ENCODE measurements at places on chromosomes 6 and 20.

DNA sequence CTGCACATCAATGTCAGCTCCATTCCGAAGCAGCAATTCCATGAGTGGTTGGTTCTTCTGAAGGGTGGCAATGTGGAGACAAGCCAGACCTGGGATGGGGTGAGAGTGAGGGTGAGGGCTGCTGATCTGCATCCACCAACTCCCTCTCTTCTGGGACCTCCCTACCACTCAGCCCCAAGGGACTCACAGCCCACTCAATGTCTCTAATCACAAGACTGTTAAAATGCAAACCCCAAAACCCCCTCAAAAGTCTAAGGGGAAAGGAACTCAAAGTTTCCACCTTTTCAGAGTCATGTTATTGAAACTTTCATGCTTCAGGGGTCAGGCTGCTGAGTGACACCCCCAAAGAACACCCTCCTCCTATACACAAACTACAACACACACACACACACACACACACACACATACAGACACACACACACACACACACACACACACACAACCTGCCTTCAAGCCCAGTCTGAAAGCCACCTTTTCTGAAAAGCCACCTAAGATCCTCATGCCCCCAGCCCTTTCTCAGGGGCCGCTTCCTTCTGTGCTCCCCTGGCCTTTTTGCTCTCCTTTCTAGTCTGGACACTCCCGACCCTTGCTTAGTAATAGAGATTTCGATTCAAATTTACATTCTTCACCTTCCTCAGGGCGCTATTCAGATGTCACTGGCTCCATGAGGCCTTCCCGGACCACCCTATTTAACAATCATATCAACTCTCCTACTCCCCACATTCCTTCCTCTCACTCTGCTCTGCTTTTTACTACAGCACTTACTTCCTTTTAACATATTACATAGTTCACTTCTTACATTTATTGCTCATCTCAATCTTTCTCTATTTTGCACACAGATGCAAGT lies 3.3 kb upstream of the SLC35B2 start:
- no peak for ATAC-seq

GRCh38 chr6:121647905-121648304 lies 212.5 kb downstream of the GJA1 start:
- 0 out of 3 replicates have a peak, but pooled peaks have one; percentile 25 for ATAC-seq

DNA sequence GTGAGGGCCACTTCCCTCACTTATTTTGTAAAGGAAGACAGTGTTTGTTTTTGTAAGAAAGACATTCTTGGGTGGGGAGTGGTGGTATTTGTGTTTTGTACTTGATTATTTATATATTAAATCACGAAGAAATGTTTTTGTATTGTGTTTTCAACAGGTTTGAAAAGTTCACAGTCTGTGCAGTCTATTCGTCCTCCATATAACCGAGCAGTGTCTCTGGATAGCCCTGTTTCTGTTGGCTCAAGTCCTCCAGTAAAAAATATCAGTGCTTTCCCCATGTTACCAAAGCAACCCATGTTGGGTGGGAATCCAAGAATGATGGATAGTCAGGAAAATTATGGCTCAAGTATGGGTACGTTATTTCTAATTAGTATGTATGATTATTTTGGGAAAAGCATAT lies 137.2 kb downstream of the NCOA3 start:
- ATAC-seq: no peak

DNA sequence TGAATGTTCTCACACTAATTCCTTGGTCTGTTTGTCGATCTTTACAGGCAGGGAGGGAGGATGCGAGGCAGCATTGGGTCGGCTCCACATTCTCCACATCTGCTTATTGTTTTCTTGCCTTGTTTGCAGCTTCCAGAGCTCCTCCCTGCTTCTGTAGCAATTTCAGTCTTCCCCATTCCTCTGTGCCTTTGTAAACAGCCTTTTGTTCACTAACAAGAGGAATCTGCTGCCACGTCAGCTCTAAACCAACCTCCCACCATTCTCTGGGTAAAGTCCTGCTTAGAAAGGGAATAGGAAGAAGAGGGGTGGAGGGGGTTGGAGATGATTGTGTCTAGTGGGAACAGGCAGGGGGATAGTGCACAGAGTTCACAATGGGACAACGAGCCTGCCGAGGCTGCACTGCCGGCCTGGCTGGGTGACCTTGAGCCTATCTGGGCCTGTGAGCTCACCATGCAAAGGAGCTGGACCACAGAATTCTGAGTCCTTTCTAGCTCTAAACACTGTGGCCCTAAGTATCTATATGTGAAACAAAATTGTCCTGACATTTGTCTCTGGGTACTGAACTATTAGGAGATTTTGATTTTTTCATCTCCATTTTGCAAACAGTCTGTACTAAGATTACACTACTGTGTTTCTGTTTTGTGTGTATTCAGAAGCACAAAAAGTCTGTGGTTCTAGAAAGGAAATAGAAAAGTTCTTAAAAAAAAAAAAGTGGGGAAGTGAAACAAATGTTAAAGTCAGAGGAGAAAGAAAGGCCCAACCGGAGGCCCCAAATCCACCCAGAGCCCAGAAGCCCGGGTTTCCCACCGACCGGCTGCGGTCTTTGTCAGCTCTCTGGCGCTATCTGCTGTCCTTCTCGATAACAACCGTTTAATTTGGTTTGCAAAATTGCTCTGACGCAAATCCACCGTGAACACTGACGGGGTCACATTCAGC lies 1.4 kb upstream of the PRND start:
- peak; percentile 91 for ATAC-seq

GRCh38 chr20:925516-925915 lies 9.4 kb upstream of the ANGPT4 start:
- no peak for ATAC-seq

- no peak for ATAC-seq
Measured at GRCh38 chr6:138410972-138411880, 7.2 kb downstream of the HEBP2 start.

DNA sequence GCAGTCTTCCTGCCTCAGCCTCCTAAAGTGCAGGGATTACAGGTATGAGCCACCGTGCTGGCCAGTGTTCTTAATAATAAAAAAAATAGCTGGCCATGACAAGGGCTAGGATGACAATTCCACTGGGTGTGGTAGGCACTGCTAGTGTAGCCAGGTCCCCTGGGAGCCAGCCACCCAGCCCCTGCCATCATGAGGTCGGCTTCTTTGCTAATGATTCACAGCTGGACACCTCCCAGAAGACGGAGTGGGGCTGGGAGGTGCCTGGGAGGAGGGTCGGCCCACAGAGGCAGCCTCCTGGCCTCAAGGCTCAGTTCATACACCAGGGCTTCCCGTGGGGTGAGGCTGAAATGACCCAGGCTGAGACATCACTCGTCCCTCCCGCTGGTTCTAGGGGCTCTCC lies 230.4 kb downstream of the TAF4 start:
- ATAC-seq: no peak

- no peak for ATAC-seq
Measured at GRCh38 chr6:135673501-135674309, 176.2 kb upstream of the AHI1 start.

DNA sequence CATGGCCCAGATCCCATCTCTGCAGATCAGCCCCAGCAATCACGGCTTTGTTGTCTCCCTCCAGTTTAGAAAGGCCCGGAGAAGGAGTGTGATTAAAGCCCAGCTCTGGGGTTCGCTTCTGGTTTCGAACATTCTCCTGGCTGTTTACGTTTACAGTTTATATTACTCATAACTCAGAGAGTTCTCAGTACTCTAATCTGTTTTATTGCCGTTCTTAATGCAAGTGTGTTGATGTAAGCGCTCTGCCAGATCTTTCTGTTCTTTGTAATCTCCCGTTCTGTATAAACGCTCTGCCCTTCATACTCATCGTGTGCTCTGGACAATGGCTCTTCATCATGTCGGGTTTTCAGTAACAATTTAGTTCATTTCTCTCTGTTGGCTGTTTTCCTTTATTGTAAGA lies 118.0 kb upstream of the PRND start:
- no peak for ATAC-seq

GRCh38 chr6:42939810-42940167 lies 10.5 kb downstream of the CNPY3 start:
- ATAC-seq: no peak

- ATAC-seq: peak; percentile 84
Measured at GRCh38 chr20:2101057-2101864, at the start of gene STK35. Gene STK35 (plus strand): TSS chr20:2101827. CDS start chr20:2101882, 55 bp downstream.

DNA sequence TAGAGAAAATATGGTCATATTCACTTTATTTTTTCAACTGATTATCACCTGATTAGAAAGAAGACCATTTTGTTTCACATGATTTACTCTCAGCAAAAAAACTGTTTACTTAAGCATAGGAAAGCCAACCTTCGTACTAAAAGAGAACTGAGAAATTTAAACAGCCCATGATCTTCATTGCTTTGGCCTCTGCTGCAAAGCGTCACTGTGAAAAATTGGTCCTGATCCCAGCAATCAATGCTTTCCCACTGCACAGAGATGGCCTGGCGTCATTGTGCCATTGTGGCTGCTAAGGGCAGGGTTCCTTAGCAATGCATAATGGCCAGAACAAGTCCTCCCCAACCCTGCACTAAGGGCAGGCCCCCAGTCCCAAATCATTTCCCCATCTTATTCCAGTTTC lies 19.9 kb upstream of the THEMIS start:
- no peak for ATAC-seq

GRCh38 chr6:95410168-95410567 lies 167.2 kb upstream of the MANEA start:
- ATAC-seq: no peak

- no peak for ATAC-seq
Measured at GRCh38 chr20:22818636-22819035, 216.5 kb upstream of the SSTR4 start.

DNA sequence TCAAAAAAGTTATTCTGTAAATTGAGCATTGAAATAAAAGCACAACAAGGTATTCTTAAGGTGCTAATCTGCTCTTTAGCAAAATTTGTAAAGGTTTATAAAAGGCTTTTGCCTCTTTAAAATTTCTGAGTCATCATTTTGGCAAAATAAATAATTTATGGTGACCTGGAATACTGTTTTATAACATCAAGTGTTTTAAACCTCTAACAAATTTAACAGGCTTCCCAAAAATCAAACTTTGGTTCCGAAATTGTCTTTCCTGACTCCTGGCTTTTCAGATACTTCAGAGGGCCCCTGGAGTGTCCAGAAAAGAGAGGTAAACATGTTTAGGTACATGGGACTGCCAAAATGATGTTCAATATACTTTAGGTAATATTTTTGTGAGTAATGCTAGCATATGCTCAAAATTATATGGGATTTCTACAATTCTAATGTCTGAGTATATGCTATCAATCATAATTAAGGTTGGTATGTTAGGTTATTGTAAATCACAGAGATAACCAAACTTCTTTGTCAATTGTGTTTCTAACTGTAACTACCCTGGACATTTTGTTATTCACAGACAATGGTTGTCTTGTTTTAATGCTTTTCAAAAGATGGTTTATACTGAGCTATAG lies 160.3 kb upstream of the OLIG3 start:
- no peak for ATAC-seq

- ATAC-seq: no peak
Measured at GRCh38 chr6:7978736-7979135, 68.1 kb upstream of the TXNDC5 start.

GRCh38 chr20:63843778-63844177 lies 12.7 kb upstream of the ZBTB46 start:
- no peak for ATAC-seq

- ATAC-seq: no peak
Measured at GRCh38 chr20:59949911-59950310, 8.3 kb upstream of the CDH26 start.

- ATAC-seq: no peak
Measured at GRCh38 chr6:152981219-152981618, 1.6 kb downstream of the FBXO5 start.

GRCh38 chr6:152248980-152249379 lies 388.2 kb downstream of the SYNE1 start:
- no peak for ATAC-seq

- ATAC-seq: no peak
Measured at GRCh38 chr6:110265273-110265672, 85.0 kb downstream of the CDC40 start.

DNA sequence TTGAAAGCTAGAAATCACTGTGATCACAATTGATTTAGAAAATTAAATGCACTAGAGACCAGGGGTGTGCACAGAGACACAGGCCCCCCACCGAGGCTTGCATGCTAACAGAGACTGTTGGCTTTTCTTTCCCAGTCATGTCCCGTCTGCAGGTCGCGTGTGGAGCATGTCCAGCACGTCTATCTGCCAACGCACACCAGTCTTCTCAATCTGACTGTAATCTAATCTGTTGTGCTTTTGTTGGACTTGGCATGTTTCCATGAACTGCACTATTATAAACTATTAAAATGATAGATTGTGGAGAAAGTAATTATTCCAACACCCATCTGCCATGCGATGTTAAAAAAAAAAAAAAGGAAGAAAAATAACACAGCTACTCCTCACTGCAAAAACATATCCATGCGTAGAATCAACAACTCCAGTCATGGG lies 17.7 kb downstream of the MYLIP start:
- ATAC-seq: no peak

- no peak for ATAC-seq
Measured at GRCh38 chr6:113921299-113921904, 49.5 kb downstream of the HDAC2 start.

- no peak for ATAC-seq
Measured at GRCh38 chr20:25076201-25076600, 5.7 kb downstream of the VSX1 start.

DNA sequence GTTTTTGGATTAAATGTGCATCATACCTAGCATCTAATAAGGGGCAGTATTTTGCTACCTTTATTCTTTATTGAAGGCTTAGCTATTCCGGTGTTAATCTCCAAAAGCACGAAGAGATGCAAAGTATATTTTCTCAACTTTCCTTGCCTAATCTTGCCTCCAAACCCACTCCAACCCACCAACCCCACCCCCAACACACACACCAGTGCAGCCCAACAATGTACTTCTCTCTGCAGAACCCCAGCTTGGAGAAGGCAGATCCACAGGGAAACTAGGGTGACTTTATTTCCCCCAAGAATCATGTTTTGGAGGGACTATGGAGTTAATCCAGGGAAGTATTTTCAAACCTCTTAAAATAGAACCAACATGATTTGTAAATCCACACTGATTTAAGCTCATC lies 73.6 kb downstream of the ZMYND8 start:
- no peak for ATAC-seq

GRCh38 chr6:32149932-32150870 lies 1.5 kb downstream of the PRRT1 start:
- no peak for ATAC-seq

- ATAC-seq: no peak
Measured at GRCh38 chr6:157209865-157210530, 113.3 kb downstream of the TMEM242 start.

- ATAC-seq: peak; percentile 17
Measured at GRCh38 chr20:32664678-32665159, 9.0 kb downstream of the C20orf203 start.

DNA sequence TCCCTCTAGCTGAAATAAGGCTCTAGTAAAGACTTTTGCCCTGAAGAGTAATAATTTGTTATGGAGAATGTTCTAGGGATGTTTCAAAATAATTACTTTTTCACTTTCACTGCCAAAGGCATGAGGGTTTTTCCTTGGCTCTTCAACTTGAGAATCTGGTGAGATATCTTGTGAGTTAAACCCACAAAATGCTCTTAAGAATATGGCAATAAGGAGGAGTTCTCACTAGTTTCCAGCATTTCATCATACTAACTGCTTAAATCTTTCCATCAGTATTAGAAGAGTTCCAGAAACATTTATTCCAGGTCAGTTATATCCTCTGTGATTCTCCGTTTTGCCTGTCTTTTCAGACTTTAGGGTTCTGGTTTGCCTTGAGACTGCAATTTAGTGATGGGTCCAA lies 785.6 kb upstream of the GJE1 start:
- no peak for ATAC-seq

All from SK-N-SH treated with all-trans-retinoic acid at 6 μM for 48 hours (cell line).